ENCODE measurements at places on chromosomes 2 and 18. TPM values are rescaled to one million over a fixed set of nuclear protein-coding genes. Genes with fewer than 3 reads are reported as not detected.

The SETBP1 gene
- 1.1 TPM for polyA plus RNA-seq

The KCNF1 gene
- polyA plus RNA-seq: 0.07 TPM

The GPBAR1 gene
- polyA plus RNA-seq: 0.11 TPM

The GALNT5 gene
- 4.4 TPM for polyA plus RNA-seq

The ADRA2B gene
- polyA plus RNA-seq: 0.04 TPM

The G6PC2 gene
- polyA plus RNA-seq: not detected

The UGT1A7 gene
- polyA plus RNA-seq: 1.2 TPM

The NEU2 gene
- not detected for polyA plus RNA-seq

The SCTR gene
- polyA plus RNA-seq: not detected

The CIB4 gene
- not detected for polyA plus RNA-seq

The RUFY4 gene
- not detected for polyA plus RNA-seq

The ZNF385B gene
- polyA plus RNA-seq: 0.57 TPM

The LYPD1 gene
- not detected for polyA plus RNA-seq

The C2orf66 gene
- 0.06 TPM for polyA plus RNA-seq

The CPS1 gene
- 5.8 TPM for polyA plus RNA-seq

The GPC1 gene
- polyA plus RNA-seq: 109 TPM

The LINC00305 gene
- polyA plus RNA-seq: not detected

The CNGA3 gene
- not detected for polyA plus RNA-seq

The PROM2 gene
- 26.6 TPM for polyA plus RNA-seq

The EFR3B gene
- polyA plus RNA-seq: 0.07 TPM

The ANKMY1 gene
- 2.8 TPM for polyA plus RNA-seq

The TMEM200C gene
- polyA plus RNA-seq: not detected

The ZNF892 gene
- polyA plus RNA-seq: 0.25 TPM

Data from foreskin keratinocyte (primary cell).